Smooth muscle cell of the umbilical artery (primary cell): ENCODE measurements at places on chromosomes 16 and 17. TPM values are rescaled to one million over a fixed set of nuclear protein-coding genes. Genes with fewer than 3 reads are reported as not detected.

Gene CLEC18A
- total RNA-seq = 0.32 and 1.5 TPM in 2 replicates

Gene CNTD1
- 0.05 TPM in 1 of 2 replicates, not detected in the other for total RNA-seq

Gene CDYL2
- total RNA-seq = 4.2 and 8.5 TPM in 2 replicates

Gene AHSP
- not detected in 2 replicates for total RNA-seq

Gene SOX8
- under 0.01 and 0.14 TPM in 2 replicates for total RNA-seq

Gene DNAI2
- total RNA-seq = not detected in 2 replicates

Gene PLLP
- not detected in 2 replicates for total RNA-seq

Gene ARHGDIG
- 0.28 and 1.5 TPM in 2 replicates for total RNA-seq

Gene FOXF1
- total RNA-seq = 4.8 and 6.4 TPM in 2 replicates

Gene SPECC1
- total RNA-seq = 28.1 and 56.7 TPM in 2 replicates

Gene TEX14
- under 0.01 and 0.05 TPM in 2 replicates for total RNA-seq

Gene PRSS21
- not detected in 2 replicates for total RNA-seq

Gene FOXL1
- total RNA-seq = 1.8 and 4.8 TPM in 2 replicates

Gene SALL1
- total RNA-seq = 0.09 and 0.59 TPM in 2 replicates

Gene SCGB1C2
- total RNA-seq = not detected in 2 replicates
